Body of pancreas (tissue), 4 donors: ENCODE measurements at places on chromosomes 12 and 14.

- DNase-seq, result no peak
These were observed 283.1 kb downstream of the MDGA2 start for GRCh38 chr14:47392326-47392725.

DNA sequence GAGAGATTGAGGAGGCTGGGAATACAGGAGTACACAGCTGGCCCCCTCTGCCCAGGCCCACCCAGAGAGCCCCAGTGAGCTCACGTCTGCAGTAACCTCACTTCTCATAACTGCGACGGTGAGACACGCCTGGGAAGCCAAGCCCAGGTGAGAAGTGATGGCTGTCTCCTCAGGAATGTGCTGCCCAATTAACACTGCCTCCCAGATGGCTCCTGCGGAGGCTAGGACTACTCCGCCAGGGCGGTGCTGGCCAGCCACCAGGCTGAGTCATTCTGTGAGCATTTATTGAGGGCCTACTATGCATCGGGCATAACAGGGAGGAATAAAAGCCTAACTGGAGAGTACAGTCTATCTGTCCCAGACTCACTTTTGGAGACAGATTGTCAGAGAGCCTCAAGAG is 9.3 kb upstream of the TMEM106C start:
- DNase-seq, result no peak

GRCh38 chr14:24032727-24033418 is 18.9 kb upstream of the CARMIL3 start:
- DNase-seq, result peak; percentile 71

DNA sequence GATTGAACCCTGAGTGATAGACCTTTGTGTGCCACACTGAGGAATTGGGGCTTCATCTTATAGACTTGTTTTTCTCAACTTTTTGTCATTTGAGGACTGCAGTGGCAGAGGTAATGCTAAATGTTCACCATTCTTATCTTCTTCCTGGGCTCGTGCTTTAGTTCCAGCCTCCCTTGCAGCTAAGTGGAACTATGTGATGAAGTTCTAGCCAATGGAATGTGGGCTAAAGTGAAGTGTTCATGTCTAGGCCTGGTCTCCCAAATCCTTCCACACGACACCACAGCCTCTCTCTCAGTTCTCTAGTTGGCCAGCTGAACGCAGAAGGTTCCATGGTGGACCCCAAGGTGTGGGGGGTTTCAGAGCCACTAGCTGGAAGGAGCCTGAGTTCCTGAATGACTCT is 42.4 kb upstream of the CCDC63 start:
- DNase-seq, result no peak

DNA sequence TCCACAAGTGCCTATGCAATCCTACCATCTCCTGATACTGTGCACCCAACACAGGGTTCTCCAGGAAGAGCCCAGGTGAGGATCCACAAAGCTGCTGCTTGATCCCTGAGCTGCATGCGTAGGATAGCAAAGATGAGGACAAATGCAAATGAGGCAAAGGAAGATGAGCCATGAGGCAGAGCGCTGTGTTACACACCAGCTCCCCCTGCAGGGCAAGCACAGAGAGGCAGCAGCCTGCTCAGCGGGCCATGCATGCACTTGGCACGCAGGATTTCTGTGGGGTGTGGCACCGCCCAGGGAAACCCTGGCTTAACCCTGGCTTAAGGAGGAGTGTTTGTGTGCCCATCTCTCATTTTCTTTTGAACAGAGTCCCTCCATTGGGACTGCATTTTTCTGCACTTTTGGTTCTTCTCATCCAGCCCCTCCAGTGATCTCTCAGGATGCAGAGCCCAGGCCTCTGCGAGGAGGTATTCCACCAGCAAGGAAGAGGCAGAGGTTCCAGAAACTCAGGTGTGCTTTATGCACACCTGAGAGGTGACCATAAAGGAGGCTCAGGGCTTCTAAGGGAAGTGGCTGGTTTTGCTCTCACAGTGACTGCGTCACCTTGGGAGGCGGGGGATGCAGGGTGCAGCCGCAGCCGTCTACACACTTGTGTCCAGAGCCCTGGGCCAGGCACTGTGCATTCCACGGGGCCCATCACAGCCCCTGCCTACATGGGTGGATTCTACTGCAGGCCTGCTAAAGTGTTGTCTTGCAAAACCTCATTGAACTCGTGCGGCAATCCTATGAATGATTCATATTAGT is 973.3 kb upstream of the TMEM132C start:
- peak; percentile 27 for DNase-seq
